ENCODE measurements at places on chromosomes 6 and 20.

DNA sequence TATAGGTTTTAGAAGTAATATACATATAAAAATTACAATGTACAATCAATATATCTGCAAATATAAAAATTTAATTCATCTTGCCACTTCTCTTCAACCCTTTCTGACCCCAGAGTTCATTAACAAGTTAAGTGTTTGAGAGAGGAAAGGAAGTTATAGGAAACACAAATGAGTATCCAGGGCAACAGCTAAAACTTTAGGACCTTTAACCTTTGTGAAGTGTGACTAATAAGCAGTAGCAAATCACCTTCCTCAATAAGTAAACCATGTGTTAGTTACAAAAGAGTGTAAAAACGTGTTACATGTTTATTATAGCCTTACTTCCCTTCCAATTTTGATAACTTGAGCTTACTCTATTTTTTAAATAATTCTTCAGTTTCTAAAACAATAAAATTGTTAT is 73.4 kb upstream of the SIM1 start:
- DNase-seq: no peak

GRCh38 chr6:72755752-72756151 is 133.9 kb downstream of the KCNQ5 start:
- no peak for DNase-seq

DNA sequence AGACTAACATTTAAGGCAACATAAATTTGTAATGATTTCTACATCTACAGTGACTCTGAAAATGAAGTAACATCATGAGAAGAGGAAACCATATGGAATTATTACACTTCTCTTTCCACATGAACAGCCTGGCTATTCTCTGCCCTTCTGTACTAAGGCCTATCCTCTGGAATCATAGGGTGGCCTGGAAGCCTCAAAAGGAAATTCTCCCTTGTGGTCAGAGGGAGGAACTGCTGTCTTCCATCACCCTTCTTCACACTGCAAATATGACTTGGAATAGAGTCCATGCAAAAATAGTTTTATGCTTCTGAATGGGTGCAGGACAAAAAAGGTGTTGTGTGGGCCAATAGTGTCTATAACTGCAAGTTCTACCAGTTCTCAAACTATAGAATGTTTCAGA is 44.6 kb upstream of the SH3BGRL2 start:
- DNase-seq: no peak

DNA sequence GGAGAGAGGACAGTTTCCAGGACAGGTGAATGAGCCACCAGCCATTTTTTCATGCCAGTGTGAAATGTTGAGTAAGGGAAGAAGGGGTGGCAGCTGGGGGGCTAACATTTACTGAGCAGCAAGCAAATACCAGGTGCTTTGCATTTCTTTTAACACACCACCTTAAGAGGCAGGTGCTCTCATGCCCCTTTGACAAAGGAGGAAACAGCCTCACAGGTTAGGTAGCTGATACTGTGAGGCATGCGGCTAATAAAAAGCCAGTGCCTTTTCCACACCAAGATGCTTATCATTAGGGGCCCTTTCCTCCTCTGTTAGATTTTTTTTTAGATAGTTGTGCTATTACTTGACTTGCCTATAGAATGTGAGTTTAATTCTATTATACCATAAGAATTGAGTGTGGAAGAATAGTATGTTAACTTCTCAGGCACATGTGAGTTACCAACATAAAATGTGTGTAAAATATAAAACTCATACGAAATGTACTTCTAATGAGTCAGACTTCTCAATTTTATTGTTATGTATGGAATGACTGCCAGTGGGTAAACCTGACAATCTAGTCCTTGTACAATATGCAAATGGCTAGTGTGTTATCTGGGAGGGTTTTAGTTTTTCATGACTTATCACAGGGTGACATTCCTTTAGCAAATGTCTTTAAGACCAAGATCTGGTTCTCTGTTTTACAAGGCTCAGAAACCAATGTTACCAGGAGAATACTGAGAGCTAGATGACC is 260.0 kb downstream of the TMEM242 start:
- DNase-seq: no peak

GRCh38 chr6:154580397-154581135 is 70.1 kb upstream of the CNKSR3 start:
- DNase-seq: no peak

GRCh38 chr20:45944151-45944964 is 9.9 kb downstream of the PCIF1 start:
- no peak for DNase-seq

DNA sequence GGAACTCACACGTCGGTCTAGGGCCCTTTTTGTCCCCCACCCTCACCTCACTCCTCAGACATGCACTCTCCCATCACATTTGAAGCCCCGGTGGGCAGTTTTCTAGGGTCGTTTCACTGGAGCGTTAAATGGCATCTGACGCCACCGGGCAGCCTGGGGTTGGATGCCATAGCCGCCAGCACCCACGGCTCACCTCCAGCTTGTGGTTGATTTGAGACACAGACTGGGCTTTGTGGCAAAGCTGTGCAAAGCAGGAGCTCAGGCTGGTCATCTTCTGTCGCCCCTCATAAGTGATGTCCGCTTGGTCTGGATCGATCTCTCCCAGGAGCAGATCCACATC is 530 bp downstream of the GOPC start:
- DNase-seq: peak; percentile 6

GRCh38 chr20:55386686-55387085 is 618.6 kb downstream of the CBLN4 start:
- DNase-seq: no peak

DNA sequence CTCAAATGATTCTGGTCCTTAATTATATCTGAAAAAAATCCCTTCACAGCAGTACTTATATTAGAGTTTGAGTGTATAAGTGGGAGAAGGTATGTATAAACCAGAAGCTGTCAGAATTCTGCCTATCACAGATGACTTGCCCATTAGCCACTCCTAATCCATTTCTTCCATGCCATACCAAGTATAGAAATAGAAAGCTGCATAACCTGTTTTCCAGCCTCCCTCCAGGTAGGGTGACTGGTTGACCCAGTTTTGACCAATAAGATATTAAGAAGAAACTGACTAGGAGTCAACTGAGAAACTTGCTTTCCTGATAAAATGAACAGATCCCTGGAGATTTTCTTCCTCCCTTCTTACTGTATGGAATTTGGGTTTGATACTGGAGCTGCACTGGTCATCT is 112.2 kb upstream of the GRIK2 start:
- no peak for DNase-seq

- no peak for DNase-seq
Measured at GRCh38 chr20:2698186-2698817, 5.7 kb downstream of the EBF4 start.

GRCh38 chr6:47083586-47084047 is 41.5 kb upstream of the ADGRF1 start:
- DNase-seq: no peak

DNA sequence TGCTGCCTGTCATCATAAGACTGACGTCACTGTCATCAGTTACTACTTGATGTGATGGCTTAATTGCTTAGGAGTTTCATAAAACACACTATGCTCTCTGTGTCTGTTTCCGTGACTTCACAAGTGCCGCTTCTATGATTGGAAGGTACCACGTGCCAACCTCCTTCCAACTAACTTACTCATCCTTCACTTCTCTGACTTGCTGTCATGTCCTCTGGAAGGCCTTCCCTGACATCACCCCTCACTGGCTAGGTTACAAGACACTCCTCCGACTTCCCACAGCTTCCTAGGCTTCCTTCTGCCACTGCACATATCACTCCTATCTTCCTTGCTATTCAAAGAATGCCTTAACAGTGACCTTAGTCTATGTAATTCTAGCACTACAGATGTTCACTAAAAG is 20.4 kb downstream of the SERINC3 start:
- no peak for DNase-seq

DNA sequence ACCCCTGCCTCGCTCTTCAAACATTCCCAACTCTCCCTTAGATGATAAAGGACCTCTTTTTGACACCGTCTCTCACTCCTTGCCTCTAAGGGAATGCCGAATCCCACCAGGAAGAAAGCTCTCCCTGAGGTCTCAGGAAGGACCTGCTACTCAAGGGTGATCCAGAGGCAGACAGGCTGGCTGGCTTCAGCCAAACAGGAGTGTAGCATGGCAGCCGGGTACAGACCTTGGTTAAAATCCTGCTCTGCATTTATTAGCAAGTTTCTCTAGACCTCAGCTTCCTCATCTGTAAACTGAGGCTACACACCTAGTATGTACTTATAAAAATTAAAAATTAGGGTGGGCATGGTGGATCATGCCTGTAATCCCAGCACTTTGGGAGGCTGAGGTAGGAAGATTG is 17.2 kb downstream of the MAP1LC3A start:
- DNase-seq: no peak

GRCh38 chr6:8041913-8042583 is 22.1 kb downstream of the BLOC1S5 start:
- no peak for DNase-seq

DNA sequence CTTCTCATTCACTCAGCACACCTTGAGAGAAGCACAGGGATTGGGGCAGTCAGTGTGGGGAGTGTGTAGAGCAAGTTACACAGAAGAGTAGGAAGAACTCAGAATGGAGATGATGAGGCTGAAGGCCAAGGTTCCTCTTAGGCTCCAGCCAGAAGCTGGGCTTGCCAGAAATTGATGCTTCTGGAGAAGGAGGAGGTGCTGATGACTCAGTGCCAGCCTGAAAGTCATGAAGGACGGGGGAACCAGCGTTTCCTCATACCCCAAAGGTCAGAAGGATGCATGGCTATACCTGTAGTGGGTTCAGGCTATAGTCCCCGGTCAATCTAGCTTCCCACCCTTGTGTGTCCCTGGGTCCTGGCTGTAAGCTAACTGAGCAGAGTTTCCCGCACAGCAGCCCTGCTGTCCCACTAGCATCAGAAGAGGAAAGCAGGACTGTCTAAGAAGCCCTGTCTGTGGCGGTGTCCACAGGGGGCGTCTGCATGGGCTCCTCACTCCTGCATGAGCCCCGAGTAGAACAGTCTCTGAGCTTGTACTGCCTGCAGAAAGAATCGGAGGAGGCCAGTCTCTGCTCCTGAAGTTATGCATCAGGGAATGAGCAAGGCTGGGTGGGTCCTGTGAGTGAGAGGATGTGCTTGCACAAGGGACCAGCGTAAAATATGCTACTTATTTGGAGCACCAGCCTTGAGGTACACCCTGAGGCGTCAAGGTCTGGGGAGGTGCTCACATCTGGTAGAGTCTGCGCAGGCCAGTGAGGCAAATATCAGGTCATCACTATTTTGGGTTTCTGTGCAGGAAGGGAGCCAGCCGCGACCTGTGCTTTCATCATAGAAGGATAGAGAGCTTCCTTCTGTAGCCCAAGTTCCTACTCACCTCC is 148.5 kb downstream of the MRPL14 start:
- DNase-seq: no peak

DNA sequence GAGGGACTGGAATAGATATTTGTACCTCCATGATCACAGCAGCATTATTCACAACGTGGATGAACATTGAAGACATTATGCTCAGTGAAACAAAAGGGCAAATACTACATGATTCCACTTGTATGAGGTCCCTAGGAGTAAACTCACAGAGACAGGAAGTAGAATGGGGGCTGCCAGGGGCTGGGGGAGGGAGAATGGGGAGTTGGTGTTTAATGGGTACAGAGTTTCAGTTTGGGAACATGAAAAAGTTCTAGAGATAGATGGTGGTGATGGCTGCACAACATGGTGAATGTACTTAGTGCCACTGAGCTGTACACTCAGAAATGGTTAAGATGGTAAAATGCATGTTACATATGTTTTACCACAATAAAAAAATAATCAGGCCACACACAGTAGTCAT is 164.3 kb upstream of the RREB1 start:
- DNase-seq: no peak

- no peak for DNase-seq
Measured at GRCh38 chr20:38985060-38985459, 22.9 kb downstream of the DHX35 start.

- DNase-seq: no peak
Measured at GRCh38 chr6:83431545-83432155, 799 bp upstream of the ME1 start.

GRCh38 chr6:89260832-89261231 is 43.7 kb upstream of the GABRR1 start:
- no peak for DNase-seq

GRCh38 chr6:2036710-2037023 is 208.7 kb downstream of the GMDS start:
- no peak for DNase-seq

- DNase-seq: no peak
Measured at GRCh38 chr6:118485601-118486550, 62.2 kb upstream of the PLN start.

GRCh38 chr6:31349301-31349700 is 7.7 kb downstream of the HLA-B start:
- no peak for DNase-seq

DNA sequence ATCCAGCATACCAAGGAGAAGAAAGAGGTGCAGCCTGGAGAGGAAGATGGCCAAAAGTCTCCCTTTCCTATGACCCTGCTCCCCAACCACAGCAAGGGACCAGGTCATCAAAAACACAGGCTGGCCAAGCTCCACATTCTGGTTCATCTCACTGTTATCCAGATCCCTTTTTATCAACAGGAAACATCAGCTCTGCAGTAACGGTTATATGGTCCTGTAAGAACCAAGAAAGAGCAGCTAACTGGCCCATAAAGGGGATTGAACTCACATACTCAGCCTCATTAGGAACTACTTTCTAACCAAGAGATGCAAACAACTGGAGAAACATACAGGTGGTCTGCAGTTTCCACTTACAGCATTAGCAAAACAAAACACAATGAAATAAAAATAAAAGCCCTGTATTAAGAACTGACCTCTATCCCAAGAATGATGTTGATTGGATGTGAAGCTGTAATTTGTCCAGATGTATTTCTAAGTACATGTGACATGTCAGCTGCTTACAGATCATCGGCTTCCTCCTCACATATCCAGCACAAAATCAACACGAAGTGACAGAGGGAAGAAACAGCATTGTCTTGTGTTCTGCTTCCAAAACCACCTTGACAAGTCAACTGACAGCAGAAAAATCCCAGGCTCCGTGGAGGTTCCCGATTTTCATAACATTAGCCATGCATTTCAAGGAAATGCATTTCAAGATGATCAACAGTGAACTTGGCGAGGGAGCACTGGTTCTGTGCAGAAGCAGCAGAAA is 557.2 kb upstream of the AGPAT4 start:
- DNase-seq: no peak

DNA sequence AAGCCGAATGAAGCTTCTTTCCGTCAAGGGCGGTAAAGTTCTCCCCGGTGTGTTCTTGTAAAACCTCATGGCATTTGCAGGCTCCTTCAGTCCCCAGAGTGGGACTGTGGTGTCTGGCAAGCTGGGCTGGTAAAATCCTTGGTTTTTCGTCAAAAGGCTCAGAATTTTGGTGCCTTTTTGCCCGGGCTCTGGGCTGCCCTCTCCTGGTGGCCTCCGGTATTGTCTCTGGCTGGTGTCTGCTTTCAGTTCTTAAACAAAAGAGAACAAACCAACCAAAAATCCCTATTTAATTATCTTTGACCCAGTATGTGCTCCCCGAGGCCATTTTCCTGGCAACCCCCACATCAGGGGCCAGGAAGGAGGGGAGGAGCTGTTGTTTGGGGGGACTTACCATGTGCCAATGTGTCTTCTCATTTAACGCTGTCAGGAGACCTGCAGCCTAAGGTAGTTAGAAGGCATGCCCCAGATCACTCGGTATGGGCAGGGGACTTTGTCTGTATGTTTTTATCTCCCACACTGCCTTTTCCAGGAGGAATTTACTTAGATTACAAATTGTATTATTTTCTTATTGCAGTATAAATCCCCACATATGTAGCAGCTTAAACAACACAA is 11.1 kb downstream of the CDH4 start:
- no peak for DNase-seq

- no peak for DNase-seq
Measured at GRCh38 chr20:37265152-37265551, 3.5 kb upstream of the GHRH start.

GRCh38 chr6:99013145-99013544 is 65.4 kb upstream of the FBXL4 start:
- no peak for DNase-seq
